ENCODE measurements at places on chromosomes 11 and 22.
A peak's percentile ranks its signal among the peaks of the same experiment; 100 is the strongest.

- peak; percentile 90 for DNase-seq
Observed at GRCh38 chr22:21632237-21632895, at the start of gene CCDC116. Gene CCDC116, plus strand, starts transcription at chr22:21632760. Its CDS starts 422 bp downstream, at chr22:21633182.

DNA sequence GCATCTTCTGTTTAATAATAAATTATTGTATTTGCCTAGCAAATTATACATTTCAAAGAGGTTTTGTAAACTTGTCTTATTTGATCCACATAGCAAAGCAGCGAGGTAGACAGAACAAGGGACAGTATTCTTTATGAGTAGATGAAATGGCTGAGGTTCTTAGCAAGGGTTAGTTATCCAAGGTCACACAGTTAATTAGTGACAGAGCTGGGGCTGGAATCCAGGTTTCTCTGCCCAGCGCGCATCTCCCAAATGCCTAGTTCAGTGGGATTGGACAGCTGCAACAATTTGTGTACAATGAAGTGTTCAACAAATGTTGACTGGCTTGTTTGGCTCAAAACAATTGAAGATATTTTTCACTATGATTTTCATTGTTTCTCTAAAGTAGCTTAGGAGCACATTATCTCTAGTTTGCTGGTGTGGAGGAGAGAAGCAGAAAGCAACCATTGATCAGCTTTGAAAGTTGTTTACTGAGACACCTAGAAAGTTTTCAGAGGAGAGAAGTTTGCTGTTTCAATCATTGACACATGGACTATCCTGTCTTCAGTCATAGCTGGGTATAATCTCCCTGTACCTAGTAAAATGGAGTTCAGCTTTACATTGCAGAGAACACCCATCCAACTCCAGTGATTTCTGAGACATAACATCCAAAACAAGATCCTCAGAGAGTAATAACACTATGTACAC is 270.6 kb downstream of the FAT3 start:
- DNase-seq = no peak

DNA sequence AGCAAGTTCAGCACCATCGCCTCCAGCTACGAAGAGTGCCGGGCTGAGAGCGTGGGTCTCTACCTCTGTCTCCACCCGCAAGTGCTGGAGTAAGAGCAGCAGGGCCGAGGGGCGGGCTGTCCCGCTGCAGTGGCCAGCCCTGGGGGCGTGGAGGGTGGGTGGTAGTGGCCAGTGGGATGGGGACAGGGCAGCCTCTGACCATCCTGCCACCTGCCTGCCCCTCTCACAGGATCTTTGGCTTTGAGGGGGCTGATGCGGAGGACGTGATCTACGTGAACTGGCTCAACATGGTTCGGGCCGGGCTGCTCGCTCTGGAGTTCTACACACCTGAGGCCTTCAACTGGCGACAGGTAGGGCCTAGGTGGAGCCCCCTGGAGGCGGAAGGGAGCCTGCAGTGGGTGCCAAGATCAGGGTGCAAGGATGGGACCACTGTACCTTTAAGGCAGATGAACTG is 15.0 kb upstream of the BBS1 start:
- DNase-seq = no peak

DNA sequence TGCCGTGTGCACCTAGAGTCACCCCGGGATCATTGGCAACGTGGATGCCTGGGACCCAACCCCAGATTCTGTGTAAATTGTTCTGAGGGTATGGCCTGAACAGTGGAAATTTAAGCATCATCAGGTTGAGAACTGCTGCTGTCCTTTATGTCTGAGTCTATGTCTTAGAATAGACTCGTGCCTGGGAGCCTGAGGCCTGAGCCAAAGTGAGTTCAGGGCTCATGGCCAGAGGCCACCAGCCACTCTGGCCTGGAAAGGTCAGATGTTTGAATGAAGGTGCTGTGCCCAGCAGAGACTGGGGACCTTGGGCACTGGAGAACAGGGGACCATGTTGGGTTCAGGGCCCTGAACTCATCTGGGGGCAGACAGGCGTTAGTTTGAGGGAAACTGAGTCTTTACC is 91.1 kb downstream of the MYO18B start:
- DNase-seq = no peak

DNA sequence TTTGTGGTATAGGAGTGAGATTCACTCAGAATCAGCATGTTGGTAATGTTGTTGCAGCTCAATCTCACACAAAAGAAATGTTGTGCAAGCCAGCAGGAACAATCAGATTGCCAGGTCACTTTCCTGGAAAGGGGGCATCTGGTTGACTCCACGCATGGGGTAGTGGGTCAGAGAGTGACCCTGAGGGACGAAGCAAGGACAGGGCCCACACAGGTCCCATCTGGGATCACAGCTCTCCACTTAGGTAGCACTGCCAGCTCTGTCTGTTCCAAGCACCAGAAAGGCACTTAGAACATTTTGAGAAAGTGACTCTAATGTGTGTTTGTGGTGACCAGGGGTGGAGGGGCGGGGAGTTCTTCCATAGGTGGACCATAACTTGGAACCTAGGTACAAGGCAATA is 109.5 kb downstream of the RASSF10 start:
- DNase-seq = no peak

DNA sequence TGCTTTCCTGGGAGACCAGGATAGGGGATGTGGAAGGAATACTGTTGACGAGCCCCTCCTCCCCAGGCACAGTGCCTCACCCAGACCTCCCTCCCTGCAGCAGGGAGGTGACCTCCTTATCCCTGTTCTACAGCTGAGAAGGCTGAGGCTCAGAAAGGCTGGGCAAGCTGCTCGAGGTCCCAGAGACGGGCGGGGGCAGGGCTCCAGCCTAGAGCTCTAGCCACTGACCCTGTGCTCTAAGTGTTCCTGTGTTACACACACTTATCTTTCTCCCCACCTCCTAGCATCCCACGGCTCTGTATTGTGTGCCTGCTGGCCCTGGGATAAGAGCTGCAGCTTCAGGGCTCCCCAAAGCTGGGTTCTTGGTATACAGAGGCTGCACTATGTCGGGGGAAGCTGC is 7.9 kb downstream of the CCDC134 start:
- no peak for DNase-seq

DNA sequence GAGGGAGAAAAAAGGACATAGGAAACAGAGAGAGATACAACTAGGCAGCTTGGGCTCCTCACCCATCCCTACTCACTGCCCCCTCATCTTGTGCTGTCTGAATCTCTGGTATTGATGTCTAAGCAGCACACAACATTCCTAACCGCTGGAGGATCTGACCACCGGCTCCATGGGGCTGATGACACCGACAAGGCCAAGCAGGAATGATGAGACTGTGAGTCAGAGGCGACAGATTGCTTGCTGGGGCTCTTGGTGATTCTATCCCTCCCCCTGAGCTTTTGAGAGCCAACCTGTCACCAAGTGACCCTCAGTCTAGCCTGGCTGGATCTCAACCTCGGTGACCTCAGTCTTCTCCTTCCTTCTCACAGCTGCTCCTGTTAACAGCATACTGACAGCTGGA is 13.8 kb downstream of the PAMR1 start:
- DNase-seq = no peak

DNA sequence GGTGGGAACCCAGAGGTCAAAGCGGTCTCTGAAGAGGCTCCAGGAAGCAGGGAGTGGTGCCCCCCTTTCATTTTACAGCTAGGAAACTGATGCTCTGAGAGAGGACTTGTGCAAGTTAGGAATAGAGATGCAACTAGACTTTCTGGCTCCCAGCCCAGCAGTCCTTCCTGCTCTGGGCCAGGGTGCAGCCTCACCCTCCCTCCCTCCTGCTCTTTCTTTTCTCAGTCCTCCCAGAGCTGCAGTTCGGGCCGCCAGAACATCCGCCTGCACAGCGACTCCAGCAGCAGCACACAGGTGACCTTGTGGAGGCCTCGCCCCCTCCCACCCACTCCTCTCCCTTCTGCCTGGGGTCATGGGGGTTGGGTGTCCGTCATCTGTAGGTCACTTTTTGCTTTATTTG is 51.5 kb downstream of the LHFPL7 start:
- no peak for DNase-seq

GRCh38 chr11:12512132-12512531 is 134.8 kb downstream of the PARVA start:
- no peak for DNase-seq

- DNase-seq = no peak
Observed at GRCh38 chr11:119369132-119369925, 12.2 kb downstream of the USP2 start.

GRCh38 chr22:23187871-23188700 is 7.8 kb downstream of the BCR start:
- no peak for DNase-seq

- no peak for DNase-seq
Observed at GRCh38 chr22:34333285-34333684, 413.0 kb upstream of the LARGE1 start.

- DNase-seq = no peak
Observed at GRCh38 chr22:27113211-27113635, 455.8 kb downstream of the MIAT start.

GRCh38 chr11:113613619-113614018 is 92.5 kb downstream of the TMPRSS5 start:
- peak; percentile 22 for DNase-seq

All from Kasumi-1 (cell line).